ENCODE measurements at places on chromosomes 16 and 17.

- H3K27ac ChIP-seq: no peak overlapping the region
- H3K4me1 ChIP-seq: no peaks in the 10 kb centered on the region
- no peaks in the 10 kb centered on the region for H3K36me3 ChIP-seq
- H3K4me3 ChIP-seq: no peak overlapping the region
- no peak for DNase-seq
Measured at GRCh38 chr17:22138861-22139469, 446.6 kb downstream of the KCNJ18 start.

DNA sequence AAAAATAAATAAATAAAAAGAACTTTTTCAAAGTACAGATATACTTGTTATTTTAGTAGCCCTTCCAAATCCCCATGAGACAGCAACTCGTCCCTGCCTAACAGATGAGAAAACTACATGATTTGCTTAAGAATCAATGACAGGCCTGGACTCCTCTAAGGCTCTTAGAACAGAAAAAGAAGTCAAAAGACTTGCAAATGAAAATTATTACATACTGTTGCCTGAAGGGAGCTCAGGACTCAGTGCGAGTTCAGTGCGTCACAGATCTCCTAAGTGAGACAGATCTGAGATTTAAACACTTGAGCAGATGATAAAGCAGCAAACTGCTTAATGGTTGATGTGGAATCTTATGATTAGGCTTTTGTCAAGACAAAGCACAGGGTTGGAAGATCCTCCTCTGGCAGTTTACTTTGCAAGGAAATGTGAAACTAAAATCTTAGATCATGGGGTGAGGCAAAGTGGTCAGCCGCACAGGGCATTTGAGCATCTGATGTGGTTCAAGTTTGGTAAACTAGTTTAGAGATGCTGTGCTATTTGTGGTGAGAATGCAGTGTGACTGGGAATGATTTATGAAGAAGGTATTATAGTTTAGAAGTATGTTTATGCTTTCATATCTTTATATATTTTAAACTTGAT lies 138.1 kb downstream of the TRIM37 start:
- no peak overlapping the region for H3K4me3 ChIP-seq
- no peak for DNase-seq
- no peaks in the 10 kb centered on the region for H3K4me1 ChIP-seq

- peak overlapping the region; percentile 7 for H3K27ac ChIP-seq
- H3K36me3 ChIP-seq: no peaks in the 10 kb centered on the region
- peaks cover 33% of the 10 kb centered on the region for H3K4me1 ChIP-seq
- no peak overlapping the region for H3K4me3 ChIP-seq
- no peaks in the 10 kb centered on the region for H3K27me3 ChIP-seq
Measured at GRCh38 chr17:3956327-3956957, 7.8 kb downstream of the ATP2A3 start.

DNA sequence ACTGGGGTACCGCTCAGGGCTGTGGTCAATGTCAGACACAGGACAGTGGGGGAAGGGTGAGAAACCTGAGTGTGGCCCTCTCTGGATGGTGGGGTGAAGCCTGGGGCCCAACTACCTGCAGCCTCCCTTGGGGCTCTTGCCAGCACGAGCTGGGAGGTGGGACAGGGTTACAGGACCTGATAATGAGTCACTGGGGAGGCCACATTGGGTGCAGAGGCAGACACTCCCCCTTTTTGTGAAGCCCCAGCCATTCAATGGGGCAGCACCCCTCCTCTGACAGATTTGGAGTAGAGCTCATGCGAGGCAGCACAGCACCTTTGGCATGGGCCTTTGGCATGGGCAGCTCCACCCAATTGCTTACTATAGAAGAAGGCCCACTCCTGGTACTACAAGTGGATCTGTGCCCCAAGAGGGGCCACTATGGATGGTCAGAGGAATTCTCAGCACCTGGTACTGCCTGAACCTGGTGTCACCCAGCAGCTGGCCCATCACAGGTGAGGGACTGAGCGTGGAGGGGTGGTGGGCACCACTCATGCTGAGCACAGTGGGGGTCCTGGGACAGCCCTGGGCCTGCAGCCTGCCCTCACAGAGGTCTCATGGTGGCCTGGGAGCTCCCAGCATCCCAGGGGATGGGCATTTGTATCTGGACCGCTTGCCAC lies 45.2 kb upstream of the SMPD3 start:
- H3K27me3 ChIP-seq: no peaks in the 10 kb centered on the region
- peak overlapping the region; percentile 95 for H3K27ac ChIP-seq
- H3K4me1 ChIP-seq: peaks cover 3% of the 10 kb centered on the region
- H3K4me3 ChIP-seq: peak overlapping the region; percentile 27
- H3K36me3 ChIP-seq: no peaks in the 10 kb centered on the region

DNA sequence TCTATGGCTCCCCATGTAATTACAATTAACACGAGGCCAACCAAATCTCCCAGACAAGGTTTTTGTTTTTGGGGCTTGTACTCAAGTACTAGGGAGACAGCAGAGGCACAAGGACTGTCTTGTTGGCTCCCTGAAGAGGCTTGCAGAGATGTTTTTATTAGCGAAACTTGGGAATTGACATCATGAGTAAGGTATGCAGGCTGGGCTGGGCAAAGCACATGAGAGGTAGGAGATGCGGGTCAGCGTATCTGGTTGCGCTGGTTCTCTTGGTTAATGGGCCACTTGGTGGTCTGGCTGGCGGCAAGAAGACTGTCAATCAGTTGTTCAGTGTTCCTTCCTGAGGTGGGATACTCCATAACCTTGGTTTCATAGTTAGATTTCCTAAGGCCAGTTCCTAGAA lies 28.9 kb downstream of the LCMT1 start:
- no peak for DNase-seq
- no peaks in the 10 kb centered on the region for H3K4me1 ChIP-seq
- H3K4me3 ChIP-seq: no peak overlapping the region
- no peaks in the 10 kb centered on the region for H3K36me3 ChIP-seq
- no peaks in the 10 kb centered on the region for H3K27me3 ChIP-seq

- no peak overlapping the region for H3K27ac ChIP-seq
- no peaks in the 10 kb centered on the region for H3K27me3 ChIP-seq
- no peak overlapping the region for H3K4me3 ChIP-seq
- no peaks in the 10 kb centered on the region for H3K36me3 ChIP-seq
- H3K4me1 ChIP-seq: no peaks in the 10 kb centered on the region
- DNase-seq: no peak
Measured at GRCh38 chr17:2874189-2874686, 78.0 kb downstream of the RAP1GAP2 start.

DNA sequence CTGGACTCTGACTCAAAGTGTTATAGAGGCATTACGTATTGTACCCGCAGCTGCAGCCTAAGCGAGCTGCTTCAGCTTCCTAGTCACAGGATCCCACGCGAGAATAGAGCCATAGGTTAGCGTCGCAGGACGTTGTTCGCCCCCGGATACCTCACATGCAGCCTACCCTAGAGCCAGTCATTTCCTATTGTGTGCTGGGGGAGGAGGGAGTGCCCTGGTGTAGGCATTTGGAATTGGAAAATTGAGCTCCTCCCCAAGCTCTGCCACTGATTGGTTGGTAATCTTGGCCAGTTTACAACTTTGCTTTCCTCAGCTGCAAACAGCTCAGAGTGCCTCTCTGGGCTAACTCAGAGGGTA lies 530 bp downstream of the NAA60 start:
- no peaks in the 10 kb centered on the region for H3K36me3 ChIP-seq
- H3K27me3 ChIP-seq: no peaks in the 10 kb centered on the region
- no peaks in the 10 kb centered on the region for H3K4me1 ChIP-seq
- H3K4me3 ChIP-seq: peak overlapping the region; percentile 43
- H3K27ac ChIP-seq: peak overlapping the region; percentile 86
- DNase-seq: no peak

DNA sequence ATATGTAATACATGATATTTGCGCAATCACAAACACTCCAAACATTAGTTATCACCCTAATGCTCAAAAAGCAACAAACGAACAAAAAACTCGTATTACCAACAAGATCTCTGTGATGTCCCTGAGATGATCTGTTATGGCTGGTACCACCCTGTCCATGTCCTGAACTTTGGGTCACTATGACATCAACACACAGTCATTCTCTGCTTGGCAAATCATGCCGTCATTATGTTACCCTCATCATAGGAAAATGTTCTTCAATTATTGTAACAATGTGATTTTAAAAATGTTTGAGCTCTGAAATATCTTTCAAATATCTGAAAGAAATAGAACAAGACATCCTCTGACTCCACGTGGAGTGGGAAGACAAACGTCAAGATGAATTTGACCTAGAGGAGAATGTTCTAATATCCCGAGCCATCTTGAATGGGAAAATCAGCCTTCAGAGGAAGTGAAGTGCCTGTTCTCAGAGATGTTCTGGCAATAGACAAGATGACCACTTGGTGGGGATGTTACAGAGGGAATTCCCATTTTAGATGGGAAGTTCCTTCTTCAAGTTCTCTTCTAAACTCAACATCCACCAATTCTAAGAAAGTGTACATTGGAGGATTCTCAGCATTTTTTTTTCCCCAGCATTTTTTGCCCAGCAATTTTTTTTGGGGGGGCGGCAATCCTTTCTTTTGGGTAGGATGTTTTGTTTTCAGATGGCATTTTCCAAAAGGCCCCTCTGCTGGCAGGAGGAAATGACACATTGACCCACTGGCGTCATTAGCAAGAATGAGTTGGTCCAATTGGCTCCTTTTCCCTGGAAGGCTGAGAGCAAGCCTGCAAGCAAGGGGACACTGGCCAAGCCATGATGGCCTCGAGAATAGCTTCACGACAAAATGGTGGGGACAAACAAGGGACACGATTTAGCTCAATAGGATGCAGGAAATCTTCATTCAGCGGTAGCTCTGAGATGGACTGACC lies 3.7 kb upstream of the HSD17B2 start:
- H3K36me3 ChIP-seq: no peaks in the 10 kb centered on the region
- no peak overlapping the region for H3K27ac ChIP-seq
- H3K4me1 ChIP-seq: peaks cover 10% of the 10 kb centered on the region
- no peaks in the 10 kb centered on the region for H3K27me3 ChIP-seq

DNA sequence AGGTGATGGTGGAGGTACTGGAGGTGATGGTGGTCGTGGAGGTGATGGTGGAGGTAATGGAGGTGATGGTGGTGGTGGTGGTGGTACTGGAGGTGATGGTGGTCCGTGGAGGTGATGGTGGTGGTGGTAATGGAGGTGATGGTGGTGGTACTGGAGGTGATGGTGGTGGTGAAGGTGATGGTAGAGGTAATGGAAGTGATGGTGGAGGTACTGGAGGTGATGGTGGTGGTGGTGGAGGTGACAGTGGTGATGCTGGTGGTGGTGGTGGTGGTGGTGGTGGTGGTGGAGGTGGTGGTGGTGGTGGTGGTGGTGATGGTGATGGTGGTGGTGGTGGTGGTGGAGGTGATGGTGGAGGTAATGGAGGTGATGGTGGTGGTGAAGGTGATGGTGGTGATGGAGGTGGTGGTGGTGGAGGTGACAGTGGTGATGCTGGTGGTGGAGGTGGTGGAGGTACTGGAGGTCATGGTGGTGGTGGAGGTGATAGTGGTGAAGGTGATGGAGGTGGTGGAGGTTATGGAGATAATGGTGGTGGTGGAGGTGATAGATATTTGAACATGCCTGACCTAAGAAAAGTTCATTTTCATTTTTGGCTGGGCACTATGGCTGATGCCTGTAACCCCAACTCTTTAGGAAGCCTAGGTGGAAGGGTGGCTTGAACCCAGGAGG lies 55.0 kb downstream of the RNF213 start:
- DNase-seq: no peak
- H3K27me3 ChIP-seq: no peaks in the 10 kb centered on the region
- H3K27ac ChIP-seq: no peak overlapping the region
- no peak overlapping the region for H3K4me3 ChIP-seq
- H3K36me3 ChIP-seq: no peaks in the 10 kb centered on the region

DNA sequence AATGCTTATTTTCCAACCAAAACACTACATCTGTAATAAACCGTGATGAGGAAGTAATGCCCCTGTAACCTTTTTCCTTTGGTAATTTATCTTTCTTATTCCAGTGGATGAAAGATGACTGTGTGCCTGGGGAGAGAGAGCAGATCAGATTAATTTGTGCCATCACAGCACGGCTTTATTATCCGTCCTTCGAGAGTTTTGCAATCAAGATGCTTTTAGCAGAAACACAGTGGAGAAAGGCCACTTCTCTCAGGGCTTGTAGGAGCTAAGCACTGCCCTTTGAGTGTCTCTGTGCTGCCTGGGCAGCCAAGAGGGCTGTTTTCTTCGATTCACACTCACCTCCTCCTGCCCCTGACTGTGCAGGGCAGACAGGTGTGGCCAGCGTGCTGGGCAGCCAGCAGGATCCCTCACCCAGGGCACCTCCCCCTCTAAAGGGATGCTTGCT lies 190.2 kb downstream of the PRKCA start:
- no peak for DNase-seq
- H3K4me3 ChIP-seq: no peak overlapping the region
- no peaks in the 10 kb centered on the region for H3K27me3 ChIP-seq
- H3K36me3 ChIP-seq: no peaks in the 10 kb centered on the region

DNA sequence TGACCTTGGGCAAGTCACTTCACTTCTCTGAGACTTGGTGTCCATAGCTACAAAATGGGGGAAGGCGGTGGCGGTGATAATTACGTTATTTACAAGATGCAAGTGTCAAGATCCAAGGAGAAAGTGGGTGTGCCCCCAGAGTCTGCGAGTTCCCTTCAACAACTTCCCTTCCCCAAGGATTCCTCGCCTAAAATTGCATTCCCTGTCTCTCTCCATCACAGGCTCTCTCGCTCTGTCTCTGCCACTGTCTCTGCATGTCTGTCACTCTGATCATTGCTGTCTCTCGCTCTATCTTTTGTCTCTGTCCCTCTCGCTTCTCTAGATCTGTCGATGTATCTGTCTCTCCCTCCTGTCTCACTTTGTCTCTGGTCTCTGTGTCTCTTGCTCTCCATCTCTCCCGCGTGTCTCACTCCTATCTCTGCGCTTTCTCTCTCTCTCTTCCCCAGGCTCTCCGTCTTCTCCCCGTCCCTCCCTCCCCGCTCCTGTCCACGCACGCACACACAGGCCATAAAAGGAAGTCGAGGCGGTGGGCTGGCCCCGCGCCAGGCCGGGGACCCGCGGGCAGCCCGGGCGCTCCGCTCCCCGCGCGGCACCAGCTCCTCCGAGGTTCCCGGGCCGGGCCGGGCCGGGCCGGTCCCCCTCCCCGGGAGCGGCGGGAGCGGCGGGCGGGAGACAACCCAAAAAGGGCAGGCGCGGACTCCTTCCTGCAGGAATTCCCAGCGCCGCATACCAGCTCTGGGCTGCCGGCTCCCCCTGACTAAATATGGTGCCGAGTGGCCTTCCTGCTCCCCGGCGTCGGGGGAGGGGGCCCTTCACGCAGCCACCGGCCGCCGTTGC lies 1.1 kb upstream of the MYH11 start:
- peak overlapping the region; percentile 60 for H3K27ac ChIP-seq
- H3K27me3 ChIP-seq: no peaks in the 10 kb centered on the region
- peak overlapping the region; percentile 41 for H3K4me3 ChIP-seq
